ENCODE measurements at places on chromosomes 16 and 17. TPM values are rescaled to one million over a fixed set of nuclear protein-coding genes. Genes with fewer than 3 reads are reported as not detected.

GRCh38 chr17:47935961-47936360 lies 5.4 kb upstream of the PNPO start:
- DNase-seq = no peak

- no peak for DNase-seq
These were observed 51.5 kb upstream of the MGAT5B start for GRCh38 chr17:76816590-76817135.

The DPEP2NB gene
- total RNA-seq = not detected

The FASN gene
- total RNA-seq = 22.7 TPM

- DNase-seq = no peak
These were observed 456.8 kb upstream of the CCL2 start for GRCh38 chr17:33798308-33798707.

GRCh38 chr17:19274893-19275292 lies 37.7 kb downstream of the EPN2 start:
- DNase-seq = no peak

- no peak for DNase-seq
These were observed 363.2 kb downstream of the SNX29 start for GRCh38 chr16:12339686-12340085.

The ANKRD40CL gene
- total RNA-seq = not detected

DNA sequence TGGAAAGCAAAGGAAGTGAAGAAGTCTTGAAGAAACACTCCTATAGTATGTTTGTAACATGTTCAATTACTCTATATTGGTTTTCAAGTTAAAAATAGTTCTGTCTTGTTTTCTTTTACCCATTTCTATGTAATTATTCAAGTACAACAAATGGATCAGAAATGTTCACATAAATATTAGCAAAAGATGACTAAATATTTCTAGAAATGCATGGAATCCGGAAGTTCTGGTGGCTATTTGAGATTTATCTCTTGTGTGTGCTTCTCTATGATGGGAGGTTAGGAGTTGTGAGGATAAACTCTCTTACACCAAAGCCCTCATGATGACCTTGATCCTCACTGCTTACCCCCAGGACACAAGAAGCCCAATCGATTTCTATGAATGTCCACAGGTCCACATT lies 237.5 kb downstream of the CDH8 start:
- DNase-seq = no peak

DNA sequence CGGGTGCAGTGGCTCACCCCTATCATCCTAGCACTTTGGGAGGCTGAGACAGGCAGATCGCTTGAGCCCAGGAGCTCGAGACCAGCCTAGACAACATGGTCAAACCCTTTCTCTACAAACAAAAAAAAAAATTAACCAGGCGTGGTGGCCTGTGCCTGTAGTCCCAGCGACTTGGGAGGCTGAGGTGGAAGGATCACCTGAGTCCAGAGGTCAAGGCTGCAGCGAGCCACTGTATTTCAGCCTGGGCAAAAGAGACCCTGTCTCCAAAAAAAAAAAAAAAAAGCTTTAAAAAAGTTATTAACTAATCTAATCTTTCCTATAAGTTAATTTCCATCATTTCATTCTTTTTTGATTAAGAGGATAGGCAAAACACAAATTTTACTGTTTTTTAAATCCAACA lies 2.5 kb downstream of the NCOR1 start:
- DNase-seq = no peak

- DNase-seq = no peak
These were observed 52.7 kb upstream of the KSR1 start for GRCh38 chr17:27403480-27404005.

The PHB1 gene
- total RNA-seq = 137 TPM

The EDC4 gene
- total RNA-seq = 52.1 TPM

DNA sequence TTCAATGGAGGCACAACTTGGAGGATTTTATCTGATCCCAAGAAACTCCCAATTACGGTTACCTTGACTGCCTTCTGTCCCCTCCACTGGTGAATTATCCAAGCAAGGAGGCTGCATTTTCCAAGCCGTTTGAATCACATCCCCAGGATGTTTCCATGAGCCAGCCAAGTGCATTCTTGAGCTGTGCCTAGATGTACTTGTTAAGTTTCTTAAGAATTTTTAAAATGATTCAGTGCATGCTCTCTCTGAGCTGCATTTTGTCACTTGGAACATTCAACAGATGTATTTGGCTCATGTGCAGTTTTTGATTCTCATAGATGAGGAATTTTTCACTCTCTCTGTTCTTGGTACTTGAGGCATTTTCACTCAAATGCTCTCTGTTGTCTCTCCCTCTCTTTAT lies 202.6 kb upstream of the MYOCD start:
- no peak for DNase-seq

Data from psoas muscle (tissue), 8 donors.